Uterus (tissue), 4 donors: ENCODE measurements at places on chromosomes 7 and 10. TPM values are rescaled to one million over a fixed set of nuclear protein-coding genes. Genes with fewer than 3 reads are reported as not detected.

NUTM2A gene
- 1.2 TPM for total RNA-seq

DNA sequence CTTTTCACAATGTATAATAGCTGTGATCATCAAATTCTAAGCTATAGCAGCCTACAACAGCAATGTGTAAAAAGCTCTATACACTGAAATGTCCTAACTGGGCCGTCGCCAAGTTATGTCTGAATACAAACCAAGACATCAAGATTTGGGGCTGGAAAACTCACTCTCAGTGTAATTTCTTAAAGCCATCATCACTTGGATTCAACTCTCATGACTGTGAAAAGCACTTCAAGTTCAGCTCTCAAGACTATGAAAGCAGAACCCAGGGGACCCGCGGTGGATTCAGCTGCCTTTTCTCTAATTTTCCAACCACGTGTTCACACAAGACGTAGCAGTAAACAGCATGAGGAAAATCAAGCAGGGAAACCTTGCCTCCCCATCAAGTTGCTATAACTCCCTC lies 15.8 kb upstream of the ZNRF2 start:
- DNase-seq: no peak
- H3K4me1 ChIP-seq: no peaks in the 10 kb centered on the region
- H3K4me3 ChIP-seq: no peak overlapping the region

DNA sequence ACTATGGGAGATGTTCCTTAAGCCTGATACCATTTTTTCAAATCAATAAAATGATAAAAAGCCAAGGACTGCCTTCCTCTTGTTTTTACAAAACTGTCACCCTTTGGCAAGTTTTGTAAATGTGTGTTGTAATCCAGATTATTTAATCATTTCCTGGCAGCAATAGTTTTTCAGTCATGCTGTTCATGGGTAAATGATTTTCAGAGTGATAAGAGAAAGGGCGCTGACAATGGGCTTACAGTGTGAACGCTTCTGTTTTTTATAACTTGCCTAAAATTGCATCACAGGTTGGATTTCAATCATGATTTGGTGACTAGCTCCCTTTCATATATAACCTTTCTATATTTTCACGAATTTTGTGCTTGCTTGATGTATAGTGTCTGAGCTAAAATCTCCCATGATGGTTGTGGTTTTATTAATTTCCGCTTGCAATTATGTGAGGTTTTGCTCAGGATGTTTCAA lies 19.0 kb upstream of the DMBT1 start:
- DNase-seq: no peak
- H3K4me3 ChIP-seq: no peak overlapping the region
- no peak overlapping the region for H3K27ac ChIP-seq
- no peaks in the 10 kb centered on the region for H3K36me3 ChIP-seq

GRCh38 chr7:47288060-47288459 lies 293.9 kb downstream of the TNS3 start:
- H3K36me3 ChIP-seq: no peaks in the 10 kb centered on the region
- no peaks in the 10 kb centered on the region for H3K4me1 ChIP-seq

- H3K27me3 ChIP-seq: no peaks in the 10 kb centered on the region
- H3K36me3 ChIP-seq: no peaks in the 10 kb centered on the region
- H3K4me1 ChIP-seq: no peaks in the 10 kb centered on the region
- H3K4me3 ChIP-seq: no peak overlapping the region
- DNase-seq: no peak
These were observed 36.0 kb upstream of the PRR15 start for GRCh38 chr7:29527505-29528108.

DNA sequence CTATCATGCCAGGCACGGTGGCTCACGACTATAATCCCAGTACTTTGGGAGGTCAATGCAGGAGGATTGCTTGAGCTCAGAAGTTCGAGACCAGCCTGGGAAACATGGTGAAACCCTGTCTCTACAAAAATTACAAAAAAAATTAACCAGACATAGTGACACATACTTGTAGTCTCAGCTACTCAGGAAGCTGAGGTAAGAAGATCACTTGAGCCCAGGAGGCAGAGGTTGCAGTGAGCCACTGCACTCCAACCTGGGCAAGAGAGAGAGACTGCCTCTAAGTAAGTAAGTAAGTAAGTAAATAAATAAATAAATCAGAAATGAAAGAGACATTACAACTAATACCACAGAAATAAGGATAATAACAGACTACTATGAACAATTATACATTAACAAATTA lies 36.2 kb downstream of the PDLIM1 start:
- no peaks in the 10 kb centered on the region for H3K4me1 ChIP-seq
- no peak for DNase-seq
- H3K27me3 ChIP-seq: no peaks in the 10 kb centered on the region
- H3K27ac ChIP-seq: no peak overlapping the region
